ENCODE measurements at places on chromosomes 1 and 21. TPM values are rescaled to one million over a fixed set of nuclear protein-coding genes. Genes with fewer than 3 reads are reported as not detected.
A peak's percentile ranks its signal among the peaks of the same experiment; 100 is the strongest.

GRCh38 chr21:34091607-34092006 is 18.2 kb downstream of the MRPS6 start:
- DNase-seq = no peak

- peak; percentile 48 for DNase-seq
Observed at GRCh38 chr1:204746838-204747442, 61.4 kb upstream of the LRRN2 start.

- DNase-seq = no peak
Observed at GRCh38 chr1:116513956-116514355, 56.9 kb downstream of the CD58 start.

DNA sequence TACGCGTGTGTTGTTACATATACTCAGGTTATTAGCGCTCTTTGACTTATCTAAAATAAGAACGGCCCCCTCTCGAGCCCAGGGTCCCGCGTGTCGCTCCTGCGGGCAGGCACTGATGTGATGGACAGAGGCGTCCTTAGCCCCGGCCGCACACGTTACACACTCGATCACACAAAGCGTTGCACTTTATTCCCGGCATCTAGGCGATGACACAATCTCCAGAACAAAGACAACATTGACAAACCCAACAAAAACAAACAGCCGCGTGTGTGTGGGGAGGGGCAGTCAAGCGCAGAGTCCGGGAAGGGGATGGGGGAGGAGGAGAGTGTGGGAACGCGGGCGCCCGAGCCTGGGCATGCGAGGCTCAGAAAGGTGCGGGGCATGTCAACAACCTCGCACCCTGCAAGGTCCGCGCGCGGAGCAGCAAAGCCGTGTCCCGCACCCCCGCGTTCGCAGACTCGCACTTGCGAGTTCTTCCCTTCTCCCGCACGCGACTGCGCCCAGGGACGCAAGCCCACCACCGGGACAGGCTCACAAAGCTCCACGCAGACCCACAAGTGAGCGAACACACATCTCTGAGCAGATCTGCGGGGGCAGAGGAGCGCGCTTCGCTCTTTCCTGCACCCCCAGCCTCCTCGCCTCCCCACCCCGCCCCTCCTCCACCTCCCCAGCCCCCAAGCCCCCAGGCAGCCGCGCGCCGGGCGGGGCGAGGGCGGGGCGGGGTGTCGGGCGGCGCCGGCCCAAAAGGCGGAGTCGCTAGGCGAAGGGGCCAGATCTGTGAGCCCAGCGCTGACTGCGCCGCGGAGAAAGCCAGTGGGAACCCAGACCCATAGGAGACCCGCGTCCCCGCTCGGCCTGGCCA is at the start of gene EFNA1:
EFNA1 (plus strand) TSS at position 772 of the 862 bp plus-strand sequence. CDS start 102 bp downstream, outside the sequence.
- DNase-seq = peak; percentile 82

DNA sequence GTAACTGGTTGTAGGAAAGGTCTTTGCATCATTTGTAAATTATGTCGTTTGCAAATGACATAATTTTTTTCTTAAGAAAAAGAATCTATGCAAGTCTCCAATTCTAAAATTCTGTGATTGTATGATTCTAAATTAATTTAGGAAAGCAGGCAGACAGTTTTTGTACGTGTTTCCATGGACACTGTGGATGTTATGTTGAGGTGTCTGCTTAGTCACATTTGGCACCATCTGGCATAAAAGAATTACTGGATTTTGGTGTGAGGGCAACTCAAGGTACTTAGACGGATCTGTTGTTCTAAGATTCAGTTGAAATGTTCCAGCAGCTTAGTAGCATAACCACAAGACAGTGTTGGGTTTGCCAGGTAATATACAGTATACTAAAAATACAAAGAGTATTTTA is 42.5 kb downstream of the C1orf21 start:
- DNase-seq = no peak

DNA sequence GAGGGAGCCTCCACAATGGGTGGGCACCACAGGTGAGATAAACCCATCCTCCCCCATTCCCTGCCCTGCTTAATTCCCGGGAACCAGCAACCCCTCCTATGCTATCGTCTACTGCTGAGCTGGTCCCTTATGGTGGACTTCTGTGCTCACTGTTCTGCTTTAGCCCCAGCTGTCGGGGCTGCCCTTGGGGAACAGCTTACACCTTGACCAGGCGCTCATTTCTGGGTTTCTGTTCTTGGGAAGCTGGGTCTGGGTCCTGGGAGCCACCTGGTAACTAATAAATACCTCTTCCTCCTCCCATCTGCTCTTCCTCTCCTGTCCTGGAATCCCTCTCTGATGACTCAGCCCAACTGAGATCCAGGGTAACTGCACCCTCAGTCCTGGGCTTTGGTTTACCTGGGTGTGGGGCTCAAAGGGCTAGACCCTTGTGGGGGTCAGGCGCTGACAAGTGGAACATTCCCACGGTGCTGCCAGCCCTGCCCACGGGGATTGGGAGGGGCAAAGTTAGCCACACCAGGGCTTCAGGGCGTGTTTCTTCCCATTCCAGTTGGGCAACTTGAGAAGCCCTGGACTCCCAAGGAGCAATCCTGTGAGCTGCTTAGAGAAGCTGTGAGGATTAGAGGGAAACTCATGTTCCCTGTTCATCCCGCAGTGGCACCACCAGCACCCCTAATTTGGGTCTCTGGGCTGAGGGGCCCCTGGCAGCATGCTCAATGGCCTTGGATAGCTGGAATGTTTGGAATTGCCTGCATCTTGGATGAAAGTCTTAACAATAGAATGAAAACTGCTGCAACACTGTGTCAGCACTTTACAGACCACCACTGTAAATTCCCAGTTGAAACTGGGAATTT is 1.6 kb downstream of the PCAT6 start:
- DNase-seq = no peak

- DNase-seq = no peak
Observed at GRCh38 chr1:18719786-18720451, 89.3 kb downstream of the PAX7 start.

DNA sequence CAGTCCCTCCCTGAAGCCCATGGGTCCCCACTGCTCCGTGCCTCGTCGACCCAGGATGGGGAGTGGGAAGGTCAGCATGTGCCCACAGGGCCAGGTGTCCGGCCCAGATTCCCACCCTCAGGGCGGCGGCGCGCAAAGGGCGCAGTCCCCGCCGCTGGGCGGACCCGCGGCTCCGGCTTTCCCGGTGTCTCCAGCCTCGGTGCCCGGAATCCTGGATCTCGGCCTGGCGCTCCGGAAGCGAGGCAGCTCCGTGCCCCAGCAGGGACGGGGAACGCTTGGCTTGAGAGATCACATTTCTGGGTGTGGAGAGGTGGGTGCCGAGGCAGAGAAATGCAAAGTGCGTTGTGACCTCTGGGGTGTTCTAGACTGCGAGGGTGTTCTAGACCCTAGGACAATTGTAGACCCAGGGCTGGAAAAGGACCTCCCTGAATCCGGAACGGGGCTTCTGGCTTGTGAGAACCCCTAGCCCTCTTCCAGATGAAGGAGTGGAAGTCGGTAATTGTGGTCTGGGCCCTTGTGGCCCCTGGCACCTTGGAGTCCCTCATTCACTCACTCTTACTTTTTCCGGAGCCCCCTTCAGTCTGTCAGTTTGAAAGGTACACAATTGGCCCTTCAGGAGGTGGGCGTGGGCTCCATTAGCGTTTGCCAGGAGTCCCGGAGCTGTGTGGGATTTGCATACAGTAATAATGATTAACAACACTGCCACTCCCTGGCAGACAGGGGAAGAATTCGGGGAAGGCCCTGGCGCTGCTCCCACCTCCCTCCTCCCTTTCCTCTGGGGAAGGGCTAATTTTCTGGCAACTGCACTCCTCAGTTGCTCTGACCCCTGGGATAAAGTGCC is 1.6 kb upstream of the KCND3 start:
- DNase-seq = peak; percentile 86

GRCh38 chr1:210771131-210771530 is 362.8 kb downstream of the KCNH1 start:
- DNase-seq = no peak

DNA sequence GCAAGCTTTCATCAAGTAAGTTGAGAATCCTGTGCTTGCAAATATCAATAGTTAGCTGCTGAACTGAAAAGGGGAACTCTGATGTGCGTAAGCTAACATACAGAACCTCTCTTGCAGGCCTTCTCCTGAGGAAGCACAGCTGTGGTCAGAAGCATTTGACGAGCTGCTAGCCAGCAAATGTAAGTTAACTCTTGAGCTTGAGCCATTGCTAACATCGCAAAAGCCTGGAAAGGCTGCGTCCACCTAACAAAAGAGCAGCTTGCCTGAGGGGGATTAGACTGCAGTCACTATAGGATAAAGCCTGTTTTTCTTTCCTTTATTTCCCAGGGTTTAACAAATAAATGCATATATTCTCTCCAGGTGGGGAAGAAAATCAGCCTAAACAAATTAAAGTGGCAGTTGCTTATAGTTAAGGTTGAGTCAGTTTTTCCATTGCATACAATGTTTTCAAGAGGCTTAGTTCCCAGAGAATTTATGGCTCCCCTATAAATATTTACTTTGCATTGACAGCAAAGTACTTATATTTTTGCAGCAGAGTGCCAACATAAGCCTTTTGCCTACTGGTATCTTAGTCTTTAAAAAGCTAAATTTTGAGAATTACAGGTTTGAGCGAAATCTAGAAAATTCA is 1.5 kb downstream of the RGS2 start:
- DNase-seq = peak; percentile 84

DNA sequence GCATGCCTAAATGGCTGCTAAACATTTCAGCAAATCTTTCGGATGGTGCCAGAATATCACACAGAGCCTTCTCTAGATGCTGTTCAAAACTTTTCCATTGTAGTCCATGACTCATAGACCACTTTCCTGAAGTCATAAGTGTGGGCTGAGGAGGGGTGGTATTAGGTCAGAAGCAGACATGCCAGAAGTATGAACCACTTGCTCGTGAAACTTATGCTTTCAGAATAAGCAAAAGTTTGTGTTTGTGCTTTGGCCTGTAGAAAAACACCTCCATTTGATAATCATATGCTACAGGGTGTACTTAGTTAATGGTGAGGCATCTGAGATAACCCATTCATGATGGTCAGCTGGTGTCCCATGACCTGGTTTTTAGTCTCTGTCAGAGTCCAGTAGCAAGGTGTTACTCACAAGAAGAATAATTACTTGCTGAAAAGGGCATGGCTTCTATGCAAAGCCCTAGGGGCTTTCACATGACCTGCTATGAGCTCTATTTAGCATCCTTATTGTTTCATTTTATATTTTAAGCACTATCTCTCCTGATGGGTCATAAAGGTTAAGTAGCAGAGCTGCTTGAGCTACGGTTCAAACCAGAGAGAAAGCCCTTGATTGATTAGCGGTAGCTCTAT is 183.1 kb upstream of the IVNS1ABP start:
- DNase-seq = no peak

DNA sequence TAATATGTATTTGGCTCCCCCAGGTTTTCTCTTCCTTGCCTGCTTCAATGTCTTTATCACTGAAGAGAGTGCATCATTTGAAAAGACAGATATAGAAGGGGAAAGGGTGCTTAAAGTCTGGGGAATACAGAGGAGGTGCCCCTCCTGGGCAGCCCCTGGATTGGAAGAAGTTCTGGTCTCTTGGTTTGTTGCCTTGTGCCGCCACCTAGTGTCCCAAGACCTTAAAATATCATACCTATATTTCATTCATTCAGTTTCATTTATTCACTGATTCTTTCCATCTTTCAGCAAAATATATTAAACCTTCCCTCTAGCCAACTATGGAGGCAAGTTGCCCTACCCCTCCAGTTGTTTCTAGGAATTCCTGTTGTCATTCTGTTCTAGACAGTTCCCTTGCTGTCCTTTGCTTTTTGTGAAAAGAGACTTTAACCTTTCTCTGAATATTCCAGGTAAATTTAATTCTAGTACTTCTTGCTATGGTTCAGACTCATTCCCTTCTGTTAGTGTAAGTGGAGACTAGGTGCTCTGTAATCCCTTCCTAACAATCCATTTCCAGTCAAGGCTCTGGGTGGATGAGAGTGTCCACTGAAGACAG is 56.1 kb downstream of the MEF2D start:
- DNase-seq = peak; percentile 43

DNA sequence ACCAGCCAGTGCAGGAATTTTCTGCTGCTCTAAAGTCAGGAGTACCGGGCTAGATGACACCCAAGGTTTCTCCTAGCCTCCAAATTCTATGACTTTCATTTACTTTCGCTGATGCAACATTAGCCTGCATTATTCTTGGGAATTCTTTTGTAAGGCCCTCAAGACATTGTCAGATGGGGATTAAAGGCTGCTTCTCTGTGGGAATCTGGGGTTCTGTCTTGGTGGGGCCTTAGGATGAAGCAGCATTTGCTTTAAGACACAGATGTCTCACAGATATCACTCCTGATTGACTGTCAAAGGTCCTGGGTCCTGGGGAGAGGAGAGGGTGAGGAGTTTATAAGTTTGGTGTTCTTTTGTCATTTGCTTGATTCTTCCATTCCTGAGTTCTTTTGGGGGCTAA is 11.6 kb downstream of the PKP1 start:
- DNase-seq = no peak

DNA sequence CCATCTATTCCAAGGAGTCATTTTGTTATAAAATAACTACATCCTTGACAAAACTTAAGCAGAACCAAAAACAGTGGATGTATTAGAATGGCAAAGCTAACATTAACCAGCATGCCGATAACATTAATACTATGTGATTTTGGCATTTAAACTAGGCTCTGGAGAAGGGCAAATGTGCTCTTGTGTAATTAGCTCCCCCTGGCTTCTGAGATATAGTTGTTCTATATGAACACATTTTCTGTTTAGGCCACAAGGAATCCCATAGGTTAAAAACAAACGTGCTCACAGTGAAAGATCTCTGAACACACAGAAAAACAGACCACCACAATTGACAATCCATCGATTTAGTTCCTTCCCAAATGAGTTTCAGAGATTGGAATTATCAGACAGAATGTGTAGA is 57.4 kb upstream of the TARS2 start:
- peak; percentile 21 for DNase-seq

- DNase-seq = no peak
Observed at GRCh38 chr1:77757603-77758002, 2.0 kb downstream of the USP33 start.

GRCh38 chr1:199373139-199373538 is 654.4 kb upstream of the NR5A2 start:
- no peak for DNase-seq

GRCh38 chr1:15153842-15154479 is 414 bp downstream of the TMEM51 start:
- DNase-seq = peak; percentile 89

GRCh38 chr1:87953121-87953520 is 624.4 kb downstream of the LMO4 start:
- no peak for DNase-seq

GRCh38 chr1:172653015-172653709 is 5.7 kb upstream of the FASLG start:
- no peak for DNase-seq

Gene CITED4
- total RNA-seq = 76.4 TPM

Gene LIN28A
- total RNA-seq = not detected

Gene CD247
- total RNA-seq = 5.3 TPM

Gene ACTN2
- total RNA-seq = not detected

Gene PALMD
- 6.2 TPM for total RNA-seq

Measured in stomach (tissue), 19 donors.